GM04504 (cell line): ENCODE measurements at places on chromosomes 2 and 18.

GRCh38 chr2:64913357-64913869 is 75.8 kb upstream of the SLC1A4 start:
- DNase-seq: no peak

- no peak for DNase-seq
These were observed 212.4 kb upstream of the STK17B start for GRCh38 chr2:196383799-196384198.

DNA sequence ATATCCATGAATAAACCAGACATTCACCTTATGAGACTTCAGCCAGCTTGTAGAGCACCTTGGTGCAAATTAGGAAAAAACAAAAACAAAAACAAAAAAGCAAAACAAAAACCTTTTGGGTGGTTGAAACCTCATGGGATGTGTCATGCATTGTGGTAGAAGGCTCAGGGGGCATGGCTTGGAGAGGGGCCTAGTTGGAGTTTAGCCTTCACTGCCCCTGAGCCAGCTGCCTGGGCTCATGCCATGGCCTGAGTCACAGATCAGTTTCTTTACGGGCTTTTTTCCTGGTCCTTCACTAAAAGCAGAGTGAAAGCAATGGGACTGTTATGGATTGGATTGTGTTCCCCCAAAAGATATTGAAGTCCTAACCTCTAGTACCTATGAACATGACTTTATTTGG is 22.0 kb upstream of the DAPL1 start:
- peak; percentile 24 for DNase-seq

- peak; percentile 54 for DNase-seq
These were observed 42.3 kb downstream of the EN1 start for GRCh38 chr2:118805064-118805690.

DNA sequence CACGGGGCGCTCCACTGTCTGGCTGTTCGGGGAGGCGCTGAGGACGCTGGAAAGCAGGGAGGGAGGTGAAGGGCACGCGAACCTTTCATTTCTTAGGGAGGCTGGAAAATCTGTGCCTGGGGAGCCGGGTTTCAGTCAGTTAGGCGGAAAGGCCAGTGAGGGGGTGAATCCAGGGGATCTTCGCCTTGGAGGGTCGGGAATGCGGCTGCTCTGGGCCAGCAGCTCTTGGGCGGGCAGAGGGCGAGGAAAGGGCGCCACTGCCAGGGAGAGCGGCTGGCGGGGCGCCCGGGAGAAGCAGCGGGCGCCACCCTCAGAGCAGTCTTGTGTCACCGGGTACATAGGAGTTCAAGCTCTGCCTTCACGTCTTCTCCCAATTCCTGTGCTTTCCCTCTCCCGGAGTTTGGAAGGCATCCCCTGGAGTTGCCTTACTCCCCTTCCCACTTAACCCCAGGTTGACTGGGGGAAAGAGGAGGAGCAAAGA is 1.4 kb downstream of the CCDC85A start:
- DNase-seq: no peak

GRCh38 chr2:234116010-234116409 is 65.5 kb downstream of the SPP2 start:
- no peak for DNase-seq

GRCh38 chr2:217107480-217107879 is 247.6 kb upstream of the TNP1 start:
- no peak for DNase-seq

- DNase-seq: no peak
These were observed 362.4 kb upstream of the MEX3C start for GRCh38 chr18:51559902-51560287.

DNA sequence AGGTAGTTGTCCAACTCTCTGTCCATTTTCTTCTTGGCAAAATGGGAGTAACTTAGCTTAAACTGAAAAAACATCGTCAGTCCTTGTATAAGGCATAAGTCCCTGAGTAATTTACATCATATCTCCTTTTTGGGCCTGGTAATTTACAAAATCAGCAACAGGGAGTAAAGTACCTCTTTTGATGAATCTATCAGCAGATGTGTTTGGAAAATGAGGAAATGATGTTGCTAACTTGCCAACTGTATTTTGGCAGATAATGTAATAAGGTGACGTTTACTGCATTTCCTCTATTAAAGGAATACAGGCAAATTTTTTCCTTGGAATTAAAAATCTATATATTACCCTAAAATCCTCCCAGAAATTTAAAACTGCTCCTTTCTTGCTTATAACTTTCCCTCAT is 29.2 kb downstream of the ANKRD44 start:
- DNase-seq: no peak

DNA sequence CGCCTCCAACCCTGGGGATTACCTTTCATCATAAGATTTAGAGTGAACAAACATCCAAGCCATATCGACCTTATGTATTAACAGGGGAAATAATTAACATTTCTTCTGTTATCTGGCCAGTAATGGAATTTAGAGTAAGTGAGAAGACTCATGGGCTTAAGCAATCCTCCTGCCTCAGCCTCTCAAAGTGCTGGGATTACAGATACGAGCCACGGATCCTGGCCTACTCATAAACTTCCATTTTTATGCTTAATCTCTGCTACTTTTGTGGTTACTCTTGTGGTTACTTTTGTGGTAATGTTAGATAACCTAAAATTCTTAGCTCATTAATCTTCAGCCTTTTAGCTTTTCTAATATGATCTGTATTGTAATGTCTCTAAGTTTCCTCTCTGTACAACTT is 159.3 kb upstream of the SLC8A1 start:
- DNase-seq: no peak

DNA sequence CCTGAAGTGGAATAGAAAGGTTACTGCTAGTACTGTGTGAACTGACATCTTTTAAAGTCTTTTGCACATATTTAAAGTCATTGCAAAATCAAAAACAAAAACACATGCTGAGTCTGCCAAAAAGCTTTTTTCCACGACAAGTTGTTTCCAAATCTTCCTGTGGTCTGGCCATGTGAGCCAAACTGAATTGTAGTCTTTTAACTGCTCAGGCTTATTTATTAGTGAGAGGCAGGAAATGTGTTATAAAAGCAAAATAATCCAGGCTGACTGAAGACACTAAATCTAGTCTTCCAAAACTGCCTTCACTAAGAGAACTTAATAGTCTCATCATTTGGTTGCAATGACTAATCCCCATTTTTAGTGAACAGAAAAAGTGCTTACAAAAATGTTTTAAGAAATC is 2.3 kb downstream of the KRCC1 start:
- peak; percentile 90 for DNase-seq

GRCh38 chr2:150526827-150527226 is 39.4 kb upstream of the RND3 start:
- peak; percentile 91 for DNase-seq

GRCh38 chr18:80022613-80023012 is 11.6 kb upstream of the RBFA start:
- no peak for DNase-seq

DNA sequence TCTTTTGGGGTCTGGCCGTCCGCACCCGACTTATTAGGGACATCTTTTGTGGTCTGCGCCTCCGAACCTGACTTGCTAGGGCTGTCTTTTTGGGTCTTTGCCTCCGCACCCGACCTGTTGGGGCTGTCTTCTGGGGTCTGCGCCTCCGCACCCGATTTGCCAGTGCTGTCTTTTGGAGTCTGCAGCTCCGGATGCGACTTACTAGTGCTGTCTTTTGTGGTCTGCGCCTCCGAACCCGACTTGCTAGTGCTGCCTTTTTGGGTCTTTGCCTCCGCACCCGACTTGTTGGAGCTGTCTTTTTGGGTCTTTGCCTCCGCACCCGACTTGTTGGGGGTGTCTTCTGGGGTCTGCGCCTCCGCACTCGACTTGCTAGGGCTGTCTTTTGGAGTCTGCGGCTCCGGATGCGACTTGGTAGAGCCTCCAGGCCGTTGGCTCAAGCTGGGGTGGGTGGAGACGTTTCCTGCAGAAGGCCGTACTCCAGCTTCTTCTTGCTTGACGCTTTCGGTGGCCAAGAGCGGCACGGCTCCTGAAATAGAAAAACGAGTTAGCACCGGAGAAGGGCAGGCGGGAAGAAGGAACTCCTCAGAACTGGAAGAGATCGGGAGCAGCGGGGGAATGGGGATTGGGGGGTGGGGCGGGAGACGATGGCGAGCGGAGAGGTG is 498 bp downstream of the TGOLN2 start:
- DNase-seq: no peak

DNA sequence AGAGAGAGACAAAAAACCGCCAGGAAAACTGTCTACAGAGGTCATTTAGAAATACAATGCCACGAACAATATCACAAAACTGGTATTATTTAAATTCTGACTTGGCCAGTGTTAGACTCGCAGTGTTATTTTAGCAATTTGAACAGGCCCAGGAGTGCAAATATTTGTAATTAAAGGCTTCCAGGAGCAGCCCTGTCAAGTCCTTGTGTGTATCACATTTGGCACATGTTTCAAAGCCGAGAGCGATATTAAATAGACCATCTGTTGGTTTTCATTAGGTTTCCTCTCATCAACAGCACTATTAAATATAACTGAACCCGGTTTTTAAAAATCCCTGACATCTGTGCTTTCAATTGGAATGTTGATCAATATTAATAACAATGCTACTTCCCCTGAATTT is 656.9 kb downstream of the TSN start:
- DNase-seq: no peak

GRCh38 chr18:5463390-5463789 is 80.4 kb downstream of the EPB41L3 start:
- DNase-seq: peak; percentile 82

- DNase-seq: no peak
These were observed 25.3 kb upstream of the SMAD7 start for GRCh38 chr18:48975817-48976649.

GRCh38 chr2:212477571-212477970 is 61.0 kb downstream of the ERBB4 start:
- DNase-seq: no peak

DNA sequence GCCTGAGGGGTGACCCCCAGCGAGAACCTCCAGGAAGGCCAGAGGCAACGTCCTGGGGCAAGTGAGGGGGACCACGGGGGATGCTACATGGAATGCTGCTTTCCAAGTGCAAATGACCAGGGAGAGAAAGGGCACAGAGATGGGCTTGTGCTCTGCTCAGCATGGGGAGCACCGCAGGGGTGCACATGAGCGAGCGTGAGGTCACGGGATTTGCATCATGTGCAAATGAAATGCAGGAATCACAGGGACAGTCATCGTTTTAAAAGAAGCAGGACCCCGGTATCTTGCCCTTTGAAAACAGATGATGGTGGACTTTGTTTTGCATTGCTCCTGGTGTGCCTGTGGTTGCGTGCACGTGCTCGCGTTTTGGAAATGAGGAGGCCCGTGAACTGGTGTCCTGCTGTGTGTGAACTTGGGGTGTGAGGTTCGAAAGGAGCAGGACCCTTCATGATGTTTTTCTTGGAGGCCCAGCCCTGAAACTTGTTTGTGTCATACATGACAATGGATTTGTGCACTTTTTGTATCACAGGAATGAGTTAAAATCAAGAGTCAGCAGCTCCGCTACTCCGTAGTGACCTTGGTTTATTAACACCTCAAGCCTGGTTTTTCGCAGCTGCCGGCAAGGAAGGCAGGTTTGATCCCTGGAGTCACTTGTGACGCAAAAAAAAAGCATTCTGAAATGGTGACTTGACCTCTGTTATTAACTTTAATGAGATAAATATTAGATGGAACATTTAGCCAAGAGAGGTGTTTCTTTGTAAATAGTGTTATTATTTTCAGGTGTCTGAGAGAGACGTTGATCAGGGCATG is 234.5 kb downstream of the LDLRAD4 start:
- no peak for DNase-seq

DNA sequence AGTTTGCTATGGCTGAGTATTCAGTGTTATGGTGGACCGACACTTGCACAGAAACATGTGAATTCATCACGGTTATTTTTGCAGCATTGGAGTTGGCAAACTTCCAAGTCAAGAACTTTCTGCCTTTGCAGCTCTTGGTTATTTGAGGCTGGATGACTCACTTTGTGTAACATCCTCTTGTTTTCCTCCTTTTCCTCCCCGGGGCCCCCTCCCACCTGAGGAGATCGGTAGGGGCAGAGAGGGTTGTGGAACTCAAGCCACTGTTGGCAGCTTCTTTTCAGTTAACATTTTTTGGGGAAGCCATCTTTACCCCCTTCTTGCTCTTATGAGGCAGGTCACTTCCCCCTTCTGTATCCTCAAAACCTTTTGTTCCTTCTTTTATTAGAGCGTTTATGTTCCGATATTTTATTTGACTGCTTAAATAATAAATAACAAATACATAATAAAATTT is 48.6 kb downstream of the DDX1 start:
- DNase-seq: peak; percentile 9

GRCh38 chr2:128324897-128325410 is 6.3 kb upstream of the HS6ST1 start:
- no peak for DNase-seq

DNA sequence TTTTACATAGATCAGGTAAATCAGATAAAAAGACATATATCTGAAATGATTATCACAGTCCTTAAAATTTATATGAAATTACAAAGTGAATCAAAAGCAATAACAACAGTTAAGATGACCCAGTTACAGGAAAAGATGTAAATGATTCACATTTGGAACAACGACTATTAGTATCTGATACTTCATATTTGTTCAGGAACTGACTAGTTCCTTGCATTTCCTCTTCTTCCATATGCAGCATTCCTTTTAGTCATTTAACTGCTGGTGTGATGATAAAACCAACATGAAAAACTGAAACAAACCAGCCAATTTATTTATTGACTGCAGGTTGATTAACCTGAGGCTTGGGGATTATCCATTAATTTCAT is 75.2 kb downstream of the RBMS1 start:
- DNase-seq: no peak

DNA sequence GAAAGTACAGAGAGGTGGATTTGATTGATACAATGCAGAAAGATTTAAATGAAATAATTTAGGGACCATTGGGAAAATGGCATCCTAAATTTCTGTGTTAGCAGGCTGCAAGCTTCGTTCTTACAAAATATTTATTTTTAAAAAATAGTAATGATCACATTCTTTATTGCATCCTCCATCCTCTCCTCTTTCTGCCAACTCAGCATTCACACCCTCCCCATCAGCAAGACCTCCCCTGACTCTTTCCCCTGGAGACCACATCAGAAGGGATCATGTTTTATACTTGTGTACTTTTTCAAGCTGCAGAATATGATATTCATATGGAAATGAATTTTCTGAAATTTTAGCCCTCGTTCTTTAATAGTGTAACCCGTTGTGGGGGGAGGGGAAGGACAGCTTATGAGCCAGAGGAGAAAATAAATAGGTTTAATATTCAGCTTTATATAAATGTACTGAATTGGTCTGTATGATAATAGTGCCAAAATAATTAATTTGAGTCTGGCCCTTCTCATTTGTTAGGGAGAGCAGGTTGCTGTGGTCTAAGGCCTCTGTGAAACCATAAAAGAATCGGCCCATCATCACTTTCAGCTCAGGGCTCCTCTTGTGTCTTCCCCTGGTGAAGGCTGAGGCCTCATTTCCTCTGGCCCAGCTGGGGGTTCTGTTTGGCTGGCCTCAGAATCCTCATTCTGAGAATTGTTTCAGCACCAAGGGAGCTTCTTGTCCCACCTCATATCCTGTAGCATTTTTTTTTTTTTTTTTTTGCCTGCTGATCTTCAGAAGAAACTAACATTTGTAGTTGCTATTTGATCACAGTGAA is 330.8 kb downstream of the TXNL1 start:
- no peak for DNase-seq
